ENCODE measurements at places on chromosomes 13 and 19.
A peak's percentile ranks its signal among the peaks of the same experiment; 100 is the strongest.

- DNase-seq = no peak
Measured at GRCh38 chr19:55617426-55617825, 6.9 kb downstream of the ZNF784 start.

- no peak for DNase-seq
Measured at GRCh38 chr19:46347985-46348384, 1.1 kb downstream of the PPP5C start.

- no peak for DNase-seq
Measured at GRCh38 chr13:51971520-51972426, 39.5 kb downstream of the ATP7B start.

DNA sequence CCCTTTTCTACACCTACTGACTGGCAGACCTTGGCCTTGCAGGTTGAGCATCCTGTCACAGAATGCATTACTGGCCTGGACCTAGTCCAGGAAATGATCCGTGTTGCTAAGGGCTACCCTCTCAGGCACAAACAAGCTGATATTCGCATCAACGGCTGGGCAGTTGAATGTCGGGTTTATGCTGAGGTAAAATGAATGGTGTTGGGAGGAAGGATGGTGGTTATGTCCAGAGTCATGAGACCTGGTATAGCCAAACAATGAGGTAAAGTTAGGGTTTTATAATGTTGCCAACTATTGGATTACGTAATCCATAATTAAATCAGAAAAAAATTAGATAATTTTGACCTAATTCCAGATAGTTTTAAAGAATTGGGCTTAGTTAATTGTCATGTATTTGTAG, 212.5 kb downstream of the PCCA start:
- DNase-seq = no peak

GRCh38 chr13:51453207-51453958, 547 bp upstream of the INTS6 start:
- DNase-seq = peak; percentile 90

- DNase-seq = no peak
Measured at GRCh38 chr19:49758292-49758691, 4.8 kb downstream of the TSKS start.

GRCh38 chr13:82245860-82246259, 1636.4 kb downstream of the SLITRK1 start:
- no peak for DNase-seq

DNA sequence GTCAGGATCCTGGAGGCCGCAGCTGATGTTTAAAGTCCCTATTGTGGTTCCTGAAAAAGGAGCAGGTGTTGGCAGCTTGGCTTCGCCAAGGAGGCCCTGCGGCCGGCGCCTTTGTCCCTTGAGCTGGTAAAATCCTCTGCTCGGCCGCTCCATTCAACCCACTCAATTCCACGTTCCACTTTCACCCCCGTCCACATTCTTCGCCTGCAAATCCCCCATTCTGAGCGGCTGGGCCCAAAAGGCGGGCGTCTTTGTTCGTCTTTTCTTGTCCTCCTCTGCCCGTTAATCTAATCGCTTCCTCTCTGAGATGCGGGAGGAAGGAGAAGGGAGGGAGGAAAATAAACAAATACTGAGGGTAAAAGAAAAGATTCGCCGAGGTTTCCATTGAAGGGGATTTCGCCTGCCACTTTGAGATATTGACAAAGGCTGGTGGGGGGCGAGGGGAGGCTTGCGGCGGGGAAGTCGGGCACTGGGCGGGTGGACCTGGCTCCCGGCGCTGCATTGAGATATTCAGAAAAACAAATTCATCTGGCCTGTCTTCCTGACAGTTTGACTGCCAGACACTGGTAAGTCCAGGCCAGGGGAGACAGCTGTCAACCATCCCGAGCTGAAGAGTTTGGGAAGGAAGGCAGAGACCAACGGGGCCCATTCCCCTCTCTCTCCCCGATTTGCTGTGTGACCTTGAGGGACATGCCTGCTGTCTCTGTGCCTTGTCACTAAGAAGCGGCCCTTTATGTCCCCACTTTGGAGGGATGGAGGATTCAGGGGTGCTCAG, 37.6 kb downstream of the ZNRF4 start:
- no peak for DNase-seq

DNA sequence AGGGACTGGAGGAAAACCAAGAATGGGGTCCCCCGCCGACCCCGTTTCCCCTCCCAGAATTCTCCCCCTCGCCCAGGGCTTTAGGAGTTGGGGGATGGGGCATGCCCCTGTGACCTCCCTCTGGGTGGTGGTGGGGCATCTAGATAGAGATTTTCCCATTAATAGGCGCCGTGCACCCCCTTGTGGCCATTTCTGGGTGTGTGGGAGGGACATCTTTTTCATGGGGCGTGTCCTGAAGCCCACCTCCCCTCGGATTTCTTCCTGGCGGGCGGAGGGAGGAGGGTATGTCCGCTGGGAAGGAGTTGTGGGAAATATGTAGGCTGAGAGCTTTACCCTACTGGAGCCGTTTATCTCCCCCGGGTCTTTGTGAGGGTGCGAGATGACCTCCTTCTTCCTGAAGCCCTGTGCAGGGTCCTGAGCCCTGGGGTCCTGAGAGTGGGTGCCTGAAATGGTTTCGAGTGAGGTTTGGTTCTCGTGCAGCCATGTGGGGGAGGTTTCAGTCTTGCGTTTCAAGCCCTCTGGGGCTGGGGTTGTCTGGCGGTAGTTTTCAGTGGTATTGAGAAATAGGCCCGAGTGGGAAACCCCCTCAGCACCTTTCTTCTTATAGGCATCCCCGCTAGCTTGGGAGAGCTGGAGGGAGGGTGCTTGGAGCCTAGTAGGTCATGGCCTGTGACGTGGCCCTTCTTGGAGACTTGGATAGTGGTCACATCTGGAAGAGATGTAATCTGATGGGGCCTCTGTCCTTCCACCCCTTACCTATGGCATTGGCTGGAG, 1.0 kb downstream of the PRMT1 start:
- DNase-seq = peak; percentile 84

DNA sequence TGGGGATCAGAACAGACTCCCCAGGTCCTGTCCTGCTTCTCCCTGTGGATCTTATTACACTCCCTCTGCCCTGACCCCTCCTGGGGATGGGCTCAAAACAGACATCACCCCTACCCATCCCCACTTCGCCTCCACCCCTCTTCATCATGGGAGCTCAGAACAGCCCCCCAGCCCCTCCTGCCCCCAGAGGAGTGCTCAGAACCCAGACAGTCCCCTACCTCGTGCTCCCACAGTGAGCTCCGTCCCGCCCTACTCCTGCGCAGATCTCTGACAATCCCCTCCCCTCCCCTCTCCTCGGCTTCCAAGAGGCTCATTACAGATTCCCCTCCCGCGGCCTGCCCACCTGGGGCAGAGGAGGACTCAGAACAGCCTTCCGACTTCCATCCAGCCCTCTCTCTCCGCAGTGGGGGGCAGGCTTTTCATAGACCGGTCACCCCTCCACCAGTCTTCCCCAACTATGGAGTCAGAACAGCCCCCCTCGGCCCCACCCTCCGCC, 6.1 kb downstream of the NXNL1 start:
- no peak for DNase-seq

DNA sequence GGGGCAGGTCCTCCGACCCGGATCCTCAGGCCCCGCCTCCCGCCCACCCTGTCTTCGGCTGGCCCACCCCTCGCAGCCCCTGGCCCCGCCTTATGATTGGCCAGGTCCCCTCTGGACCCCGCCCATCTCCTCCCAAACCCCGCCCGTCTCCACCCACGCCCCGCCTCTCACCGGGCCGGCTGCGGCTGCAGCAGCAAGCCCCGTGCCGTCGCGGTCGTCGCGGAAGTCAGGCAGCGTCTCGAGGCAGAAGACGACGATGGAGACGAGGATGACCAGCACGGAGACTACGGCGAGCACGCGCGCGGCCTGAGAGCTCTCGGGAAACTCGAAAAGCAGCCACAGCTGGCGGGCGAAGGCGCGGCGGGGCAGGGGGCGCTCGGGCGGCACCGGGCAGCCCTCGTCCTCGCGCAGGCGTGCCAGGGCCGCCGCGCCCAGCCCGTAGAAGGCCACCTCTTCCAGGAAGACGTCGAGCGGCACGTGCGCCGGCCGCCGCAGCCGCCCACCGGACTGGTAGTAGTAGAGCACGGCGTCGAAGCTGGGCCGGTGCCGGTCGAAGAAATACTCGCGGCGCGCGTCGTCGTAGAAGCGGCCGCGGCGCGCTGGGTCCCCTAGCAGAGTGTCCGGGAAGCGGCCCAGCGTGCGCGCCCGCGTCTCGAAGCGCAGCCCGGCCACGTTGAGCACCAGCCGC, 495 bp downstream of the KCNA7 start:
- no peak for DNase-seq

- DNase-seq = no peak
Measured at GRCh38 chr13:39016087-39016486, 21.8 kb downstream of the PROSER1 start.

DNA sequence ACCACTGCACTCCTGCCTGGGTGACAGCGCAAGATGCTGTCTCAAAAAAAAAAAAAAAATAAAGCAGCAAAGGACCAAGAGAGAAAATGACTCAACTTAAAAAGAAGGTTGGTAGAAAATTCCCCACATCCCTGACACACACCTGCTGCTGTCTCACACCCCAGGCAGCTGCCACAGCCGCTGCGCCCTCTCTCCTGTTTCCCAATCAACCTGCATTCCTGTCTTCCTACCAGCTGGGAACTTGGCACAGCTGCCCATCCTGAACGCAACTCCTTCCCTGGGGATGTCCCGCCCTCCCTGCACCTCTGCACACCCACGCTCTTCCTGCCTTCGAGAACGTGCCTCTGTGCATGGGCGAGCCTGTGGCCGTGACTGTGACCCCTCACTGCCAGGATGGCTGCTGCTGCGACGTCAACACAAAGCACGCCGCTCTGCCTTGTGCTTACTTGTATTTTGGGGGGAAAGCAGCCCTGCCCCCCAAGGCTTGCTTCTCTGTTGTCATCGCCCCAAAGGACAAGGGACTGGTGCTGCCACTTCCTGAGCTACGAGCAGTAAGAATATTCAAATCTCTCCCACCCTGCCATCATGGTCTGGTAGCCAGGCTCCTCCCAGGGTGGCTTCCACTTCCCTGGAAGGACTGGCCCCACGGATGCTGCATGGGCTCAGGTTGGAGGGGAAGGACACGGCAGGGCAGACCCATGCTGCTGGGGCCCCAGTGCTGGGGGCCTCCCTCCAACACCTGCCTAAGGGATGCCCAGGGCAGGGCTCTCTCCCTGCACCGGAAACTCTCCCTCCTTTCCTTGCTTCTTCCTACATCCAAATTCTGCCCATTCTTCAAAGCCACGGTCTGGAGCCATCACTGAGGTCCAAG, 20.7 kb downstream of the SH3GL1 start:
- DNase-seq = peak; percentile 33

GRCh38 chr13:76836311-76836710, 49.9 kb downstream of the KCTD12 start:
- DNase-seq = no peak

GRCh38 chr19:30391554-30392551, 19.7 kb downstream of the ZNF536 start:
- no peak for DNase-seq

GRCh38 chr13:83666141-83666540, 216.1 kb downstream of the SLITRK1 start:
- DNase-seq = no peak

DNA sequence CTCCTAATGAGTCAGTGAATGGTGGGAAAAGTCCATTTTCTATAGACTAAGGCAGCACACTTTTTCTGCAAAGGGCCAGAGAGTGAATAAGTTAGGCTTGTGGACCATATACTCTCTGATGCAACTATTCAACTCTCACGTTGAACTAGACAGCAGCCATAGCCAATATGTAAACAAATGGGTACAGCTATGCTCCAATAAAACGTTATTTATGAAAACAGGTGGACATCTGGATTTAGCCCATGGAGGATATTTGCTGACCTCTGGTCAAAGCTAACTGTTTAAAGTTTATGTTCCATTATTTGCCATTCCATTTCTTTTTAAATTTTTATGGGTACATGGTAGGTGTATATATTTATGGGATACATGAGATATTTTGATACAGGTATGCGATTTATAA, 4.7 kb upstream of the CCDC169 start:
- DNase-seq = no peak

DNA sequence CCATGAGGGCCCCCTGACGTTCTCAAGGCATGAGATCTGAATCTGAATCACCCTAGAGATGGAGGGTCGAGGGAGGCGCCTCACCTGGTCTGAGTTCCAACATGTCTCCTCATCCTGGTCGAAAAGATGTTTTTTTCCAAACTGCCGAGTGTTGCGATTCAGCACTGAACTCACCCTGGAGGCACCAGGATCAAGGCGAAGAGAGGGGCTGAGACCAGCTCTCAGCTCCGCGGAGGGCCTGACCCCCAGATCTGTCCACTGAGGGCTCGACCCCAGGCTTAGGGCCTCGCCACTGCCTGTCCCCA, 555 bp downstream of the NR2C2AP start:
- DNase-seq = no peak

GRCh38 chr13:64538711-64539110, 2691.4 kb downstream of the PCDH9 start:
- no peak for DNase-seq

- no peak for DNase-seq
Measured at GRCh38 chr19:32174386-32175113, 170.9 kb upstream of the ZNF507 start.

DNA sequence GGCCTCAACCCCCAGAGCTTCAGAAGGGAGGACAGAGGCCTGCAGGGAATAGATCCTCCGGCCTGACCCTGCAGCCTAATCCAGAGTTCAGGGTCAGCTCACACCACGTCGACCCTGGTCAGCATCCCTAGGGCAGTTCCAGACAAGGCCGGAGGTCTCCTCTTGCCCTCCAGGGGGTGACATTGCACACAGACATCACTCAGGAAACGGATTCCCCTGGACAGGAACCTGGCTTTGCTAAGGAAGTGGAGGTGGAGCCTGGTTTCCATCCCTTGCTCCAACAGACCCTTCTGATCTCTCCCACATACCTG, 969 bp upstream of the CEACAM5 start:
- no peak for DNase-seq

GRCh38 chr19:51259348-51260245, 8.7 kb downstream of the SIGLECL1 start:
- DNase-seq = peak; percentile 24

DNA sequence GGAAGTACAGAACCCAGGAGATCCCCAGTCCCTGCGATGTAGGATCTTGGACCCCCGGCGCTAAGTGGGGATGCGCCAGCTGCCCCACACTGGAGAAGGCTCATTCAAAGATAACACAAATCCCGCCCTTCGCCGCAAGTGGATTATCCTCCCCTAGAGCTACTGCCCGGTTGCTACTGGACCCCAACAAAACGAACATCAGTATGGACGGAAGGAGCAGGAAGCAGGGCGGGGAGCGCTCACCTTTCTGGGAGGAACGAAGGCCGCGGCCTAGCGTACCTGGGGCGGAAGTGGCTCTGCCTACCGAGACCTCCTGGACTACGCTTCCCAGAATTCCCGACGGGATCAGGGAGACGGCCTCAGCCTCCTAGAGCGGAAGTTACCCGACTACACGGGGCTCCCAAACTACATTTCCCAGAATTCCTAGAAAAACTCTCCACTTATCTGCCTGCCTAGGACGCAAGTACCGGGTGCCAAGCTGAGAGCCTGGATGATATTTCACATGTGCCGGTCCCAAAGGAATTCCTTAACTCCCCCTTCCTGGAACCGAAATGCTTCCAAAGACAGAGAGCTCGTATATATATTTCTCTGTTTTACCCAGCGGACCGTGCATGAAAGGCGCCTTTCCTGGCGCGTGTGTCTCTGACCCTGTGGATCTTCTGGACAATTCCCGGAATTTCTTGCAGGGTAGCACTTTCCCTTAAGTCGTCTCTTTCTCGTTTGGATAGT, at the start of gene ZNF112:
TSS of gene ZNF112 (minus strand) at position 298 of the 729 bp plus-strand sequence. CDS start 16,141 bp downstream, outside the sequence.
- peak; percentile 33 for DNase-seq

- DNase-seq = no peak
Measured at GRCh38 chr13:67183151-67183550, 47.0 kb downstream of the PCDH9 start.

All from CD4-positive, alpha-beta T cell treated with Interleukin-1 beta for 1 hour (primary cell).